ENCODE measurements at places on chromosomes 2 and 18.

DNA sequence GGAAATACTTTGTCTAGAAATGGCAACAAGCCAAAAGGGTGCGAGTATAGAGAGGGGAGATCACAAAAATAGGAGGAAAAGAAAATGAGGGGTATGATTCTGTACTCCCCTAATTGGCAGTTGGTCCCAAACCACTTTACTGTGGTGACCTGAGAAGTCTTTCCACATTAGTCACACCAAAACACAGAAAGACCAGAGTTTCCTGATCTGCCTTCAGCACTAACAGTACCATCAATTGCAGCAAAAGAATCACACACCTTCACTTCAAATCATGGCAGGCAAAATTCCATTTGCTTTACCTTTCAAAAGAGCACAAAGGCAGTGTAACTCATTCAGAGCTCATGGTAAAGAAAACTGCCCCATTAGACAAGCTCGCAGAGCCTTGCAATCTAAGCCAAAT is 86.8 kb downstream of the ALK start:
- no peak for DNase-seq

GRCh38 chr2:1688161-1688560 is 56.2 kb downstream of the PXDN start:
- no peak for DNase-seq

GRCh38 chr2:184677171-184677570 is 78.8 kb downstream of the ZNF804A start:
- DNase-seq = no peak

- no peak for DNase-seq
Measured at GRCh38 chr2:23549821-23550530, 165.0 kb downstream of the KLHL29 start.

DNA sequence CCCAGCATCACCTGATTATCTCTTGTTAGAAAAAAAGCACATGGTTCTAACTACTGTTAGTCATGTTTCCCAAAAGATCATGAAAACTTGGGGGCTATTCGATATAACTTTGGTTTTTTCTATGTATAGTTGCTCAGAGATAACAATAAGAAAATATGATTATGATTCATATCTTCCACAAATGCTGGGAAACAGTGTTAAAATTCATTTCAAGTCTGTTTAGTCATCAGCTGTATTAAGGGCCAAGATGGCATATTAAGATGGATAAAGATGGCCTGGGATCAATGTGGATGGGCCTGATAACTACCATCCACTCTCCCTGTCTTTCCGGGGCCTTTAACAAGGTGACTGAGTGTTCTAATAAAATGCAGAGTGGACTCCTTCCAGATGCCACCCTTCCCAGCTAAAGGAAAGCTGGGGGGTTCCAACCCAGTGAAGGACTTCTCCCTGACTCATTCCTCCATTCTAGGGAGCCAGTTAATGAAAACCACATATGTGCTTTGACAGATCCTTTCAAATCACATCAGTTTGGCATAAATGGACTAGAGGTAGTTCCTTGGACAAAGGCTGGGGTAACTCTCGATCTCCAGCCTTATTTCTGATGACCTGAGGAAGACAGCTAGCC is 221.6 kb downstream of the VAPA start:
- no peak for DNase-seq

- DNase-seq = peak; percentile 74
Measured at GRCh38 chr18:23141104-23141999, 6.1 kb downstream of the CABLES1 start.

- no peak for DNase-seq
Measured at GRCh38 chr2:108239786-108240185, at the start of gene SULT1C3. Gene SULT1C3, plus strand, starts transcription at chr2:108239968. Its CDS starts 7,227 bp downstream, at chr2:108247195.

DNA sequence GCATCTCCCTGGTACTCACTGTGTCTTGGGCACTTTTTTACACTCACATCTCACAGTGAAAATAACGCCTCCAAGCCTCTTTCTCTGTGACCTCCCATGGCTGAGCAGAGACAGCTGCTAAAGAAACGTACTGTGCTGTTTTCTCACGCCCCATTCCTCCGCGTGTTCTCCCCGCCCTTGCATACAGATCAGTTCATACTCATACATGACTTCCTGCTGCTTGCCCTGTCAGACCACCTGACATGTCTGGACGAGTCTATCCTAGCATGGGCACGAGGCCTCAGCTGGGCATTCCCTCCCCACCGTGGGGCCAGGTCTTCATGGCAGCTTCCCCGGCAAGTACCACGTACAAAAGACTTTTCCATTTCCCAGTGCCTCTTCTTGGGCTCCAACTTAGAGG is 21.2 kb upstream of the IL1A start:
- DNase-seq = no peak

GRCh38 chr2:170822290-170823087 is 5.8 kb downstream of the GAD1 start:
- no peak for DNase-seq

DNA sequence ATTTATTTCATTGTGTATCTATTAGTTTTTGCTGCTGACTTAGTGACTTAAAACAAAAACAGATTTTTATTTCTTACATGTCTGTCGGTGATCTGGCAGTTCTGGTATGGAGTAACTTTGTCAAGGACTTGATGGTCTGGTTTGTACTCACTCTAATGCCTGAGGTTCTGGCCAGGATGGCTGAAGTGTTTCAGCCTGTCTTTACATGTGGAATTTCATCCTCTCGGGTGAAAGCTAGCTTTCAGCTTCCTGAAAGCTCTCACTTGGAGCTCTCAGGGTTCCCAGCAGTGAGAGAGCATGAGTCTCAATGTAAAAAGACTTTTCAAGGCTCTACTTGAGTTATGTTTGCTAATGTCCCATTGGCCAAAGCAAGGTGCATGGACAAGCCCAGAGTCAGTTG is 216.4 kb downstream of the NR4A2 start:
- no peak for DNase-seq

DNA sequence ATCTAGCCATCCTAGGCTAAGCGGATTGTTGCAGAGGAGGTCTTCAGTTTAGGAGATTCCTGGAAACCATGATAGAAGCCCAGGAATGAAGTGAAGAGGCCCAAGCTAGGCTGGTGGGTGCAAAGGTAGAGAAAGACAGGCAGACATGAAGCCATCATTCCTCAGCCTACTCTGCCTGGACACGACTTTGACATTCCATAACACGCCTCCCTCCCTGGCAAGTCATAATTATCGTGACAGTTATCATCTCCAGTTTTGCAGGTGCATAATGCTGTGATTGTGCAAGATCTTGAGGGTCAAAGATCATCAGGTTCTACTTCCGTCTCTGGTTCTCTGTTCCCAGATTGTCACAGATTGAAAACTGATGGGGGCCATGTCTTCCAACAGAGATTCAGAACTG is 15.2 kb upstream of the FZD5 start:
- DNase-seq = no peak

- DNase-seq = no peak
Measured at GRCh38 chr18:79952996-79953559, 1.6 kb upstream of the SLC66A2 start.

DNA sequence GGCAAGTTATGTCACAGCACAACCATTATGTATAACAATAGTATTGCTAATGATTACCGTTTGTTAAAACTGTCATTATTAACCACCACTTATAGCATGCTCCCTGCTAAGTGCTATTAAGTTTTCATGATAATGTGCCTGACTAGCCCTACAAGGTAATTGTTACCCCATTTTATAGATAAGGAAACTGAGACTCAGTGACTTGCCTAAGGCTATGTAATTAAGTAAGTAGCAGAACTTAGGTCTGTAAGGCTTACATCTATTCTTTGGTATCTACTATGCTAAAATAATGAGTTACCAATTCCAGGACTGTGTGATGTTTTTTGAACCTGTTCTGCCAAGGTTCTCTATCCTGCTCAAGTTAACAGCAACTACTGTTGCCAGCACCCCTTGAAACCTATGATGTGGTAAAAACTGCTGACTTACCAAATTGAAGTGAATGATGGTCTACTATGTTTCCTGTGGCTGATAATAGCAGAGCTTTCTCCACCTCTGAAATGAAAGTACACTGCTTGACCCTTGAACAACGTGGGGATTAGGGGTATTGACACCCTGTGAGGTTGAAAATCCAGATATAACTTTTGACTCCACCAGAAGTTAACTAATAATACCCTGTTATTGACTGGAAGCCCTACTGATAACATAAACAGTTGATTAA is 18.2 kb downstream of the ACVR2A start:
- DNase-seq = no peak

GRCh38 chr2:47088371-47089082 is 66.6 kb downstream of the STPG4 start:
- peak; percentile 82 for DNase-seq

DNA sequence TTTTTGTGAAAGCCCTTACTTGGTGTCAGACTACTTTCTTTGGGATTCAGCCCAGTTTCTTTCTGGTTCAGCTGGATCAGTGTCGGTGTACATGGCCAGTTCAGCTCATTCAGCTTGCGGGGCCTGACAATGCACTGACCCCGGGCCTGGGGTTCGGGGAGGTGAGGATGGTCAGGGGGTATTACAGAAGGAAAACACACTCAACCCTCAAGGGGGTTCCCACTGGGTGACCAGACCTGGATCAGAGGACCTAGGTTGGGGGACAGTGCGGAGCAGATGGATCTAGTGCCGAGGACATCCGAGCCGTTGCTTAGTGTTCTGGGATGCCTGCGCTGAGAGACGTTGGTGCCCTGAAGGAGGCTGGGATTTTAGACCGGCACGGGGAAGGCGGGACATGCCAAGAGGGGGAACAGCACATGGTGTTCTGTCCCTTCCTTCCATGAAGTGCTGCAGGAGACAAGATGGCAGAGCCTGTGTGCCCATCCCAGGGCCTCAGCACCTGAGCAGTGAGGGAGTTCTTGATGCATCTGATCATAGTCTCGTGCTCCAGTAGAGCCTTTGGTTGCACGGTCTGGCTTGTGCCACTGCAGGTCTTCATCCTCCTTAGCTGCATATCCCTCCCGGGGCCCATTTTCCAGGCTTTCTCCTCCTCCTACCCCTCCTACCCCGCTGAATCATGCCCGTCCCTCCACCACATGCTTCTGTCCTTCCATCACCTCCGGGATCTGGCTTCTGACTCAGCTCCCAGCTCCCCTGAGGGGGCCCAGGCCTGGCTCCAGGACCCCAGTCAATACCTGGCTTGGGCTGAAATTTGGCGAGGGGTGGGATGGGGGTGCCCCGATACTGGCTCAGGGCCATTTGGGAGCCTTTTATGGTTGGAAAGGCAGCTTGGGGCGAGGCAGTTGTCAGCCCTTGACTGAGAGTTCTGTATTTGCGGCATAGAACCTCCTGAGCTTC is 18.0 kb downstream of the SPEG start:
- DNase-seq = peak; percentile 93

GRCh38 chr2:205245001-205245400 is 437.3 kb upstream of the NRP2 start:
- DNase-seq = no peak

DNA sequence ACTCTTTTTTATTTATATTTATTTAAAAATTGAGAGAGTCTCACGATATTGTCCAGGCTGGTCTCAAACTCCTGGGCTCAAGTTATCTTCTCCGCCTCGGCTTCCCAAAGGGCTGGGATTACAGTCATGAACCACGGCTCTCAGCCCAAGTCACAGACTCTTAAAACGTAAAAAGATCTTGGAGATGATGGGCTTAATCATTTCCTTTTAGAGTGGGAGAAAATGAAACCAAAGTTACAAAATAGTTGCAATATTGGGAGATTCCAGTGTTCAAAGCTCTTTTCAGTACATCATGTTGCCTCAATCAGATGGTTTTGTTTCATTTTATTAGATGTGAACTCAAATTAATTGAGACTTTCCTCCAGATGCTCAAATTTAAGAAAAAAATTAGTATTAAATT is 151.4 kb upstream of the XPO1 start:
- no peak for DNase-seq

DNA sequence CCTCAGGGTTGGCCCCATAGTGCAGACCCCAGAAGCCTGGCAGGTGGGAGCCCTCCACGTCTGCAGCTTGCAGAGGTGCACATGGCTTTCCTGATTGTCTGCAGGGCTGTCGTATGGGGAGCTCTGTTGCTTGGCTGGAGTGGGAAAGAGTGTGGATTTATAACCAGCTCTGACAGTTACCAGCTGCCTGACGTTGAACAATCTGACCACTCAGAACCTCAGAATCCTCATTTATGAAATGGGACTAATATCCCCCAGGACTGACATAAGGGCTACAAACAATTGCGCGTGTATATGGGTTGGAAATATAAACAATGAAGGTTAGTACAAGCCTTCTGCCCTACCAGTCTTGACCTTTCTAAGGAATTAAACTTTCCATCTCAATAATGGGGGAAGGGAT is 13.9 kb upstream of the PXDN start:
- DNase-seq = no peak

- DNase-seq = no peak
Measured at GRCh38 chr18:45330170-45330594, 285.1 kb upstream of the SLC14A2 start.

- DNase-seq = no peak
Measured at GRCh38 chr18:892316-892715, 12.4 kb upstream of the ADCYAP1 start.

DNA sequence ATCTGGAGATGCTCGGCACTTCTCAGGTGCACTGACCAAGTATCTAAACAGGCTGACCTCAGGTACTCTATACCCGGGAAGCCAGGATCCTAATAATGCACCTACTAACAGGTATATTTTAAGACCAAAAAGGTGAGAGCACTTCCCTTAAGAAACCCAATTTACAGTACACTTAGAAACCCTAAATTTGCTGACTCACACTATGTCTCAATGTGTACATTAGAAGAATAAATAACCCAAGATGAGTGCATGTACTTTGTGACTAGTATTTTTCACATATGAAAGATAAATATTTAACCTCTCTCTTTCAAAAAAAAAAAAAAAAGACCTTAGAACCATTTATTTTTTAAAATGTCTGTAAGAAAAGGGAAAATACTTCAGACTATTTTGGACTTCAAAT is 118.8 kb downstream of the ZNF516 start:
- DNase-seq = no peak

GRCh38 chr2:218009231-218009630 is 6.4 kb upstream of the TNS1 start:
- DNase-seq = peak; percentile 69

GRCh38 chr2:67950919-67951318 is 111.9 kb downstream of the C1D start:
- DNase-seq = no peak

- no peak for DNase-seq
Measured at GRCh38 chr2:213104092-213104902, 47.1 kb downstream of the IKZF2 start.

GRCh38 chr2:98258906-98259305 is 87.3 kb upstream of the CNGA3 start:
- DNase-seq = no peak

DNA sequence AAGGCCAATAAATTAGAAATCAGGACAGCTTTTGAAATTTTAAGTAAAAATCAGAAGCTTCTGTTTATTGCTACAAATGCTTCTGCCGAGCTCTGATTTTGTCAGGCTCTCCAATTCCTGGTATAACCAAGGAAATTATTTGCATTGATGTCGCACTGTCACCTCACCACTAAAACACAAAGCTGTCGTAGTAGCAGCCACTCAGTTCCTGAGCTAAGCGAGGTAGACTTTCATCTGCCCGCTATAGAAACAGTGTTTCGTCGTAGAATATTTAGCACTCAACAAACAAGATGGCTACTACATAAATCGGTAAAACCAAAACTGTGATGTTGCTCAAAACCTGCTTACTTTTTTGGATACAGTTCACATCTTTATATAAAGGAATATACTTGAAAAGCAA is 141.3 kb upstream of the FOSL2 start:
- DNase-seq = no peak

GRCh38 chr18:62106271-62106670 is 80.6 kb downstream of the PIGN start:
- DNase-seq = no peak

- no peak for DNase-seq
Measured at GRCh38 chr2:110095994-110096633, 19.5 kb downstream of the MALL start.

Data from BE2C (cell line).